ENCODE measurements at places on chromosomes 7 and 10. TPM values are rescaled to one million over a fixed set of nuclear protein-coding genes. Genes with fewer than 3 reads are reported as not detected.
A peak's percentile ranks its signal among the peaks of the same experiment; 100 is the strongest.

GRCh38 chr10:119413471-119414080 lies 128.9 kb downstream of the RGS10 start:
- peak overlapping the region; percentile 82 for H3K27ac ChIP-seq
- no peak overlapping the region for H3K4me3 ChIP-seq
- peak; percentile 86 for DNase-seq
- no peaks in the 10 kb centered on the region for H3K36me3 ChIP-seq
- peaks cover 73% of the 10 kb centered on the region for H3K4me1 ChIP-seq
- no peaks in the 10 kb centered on the region for H3K27me3 ChIP-seq

DNA sequence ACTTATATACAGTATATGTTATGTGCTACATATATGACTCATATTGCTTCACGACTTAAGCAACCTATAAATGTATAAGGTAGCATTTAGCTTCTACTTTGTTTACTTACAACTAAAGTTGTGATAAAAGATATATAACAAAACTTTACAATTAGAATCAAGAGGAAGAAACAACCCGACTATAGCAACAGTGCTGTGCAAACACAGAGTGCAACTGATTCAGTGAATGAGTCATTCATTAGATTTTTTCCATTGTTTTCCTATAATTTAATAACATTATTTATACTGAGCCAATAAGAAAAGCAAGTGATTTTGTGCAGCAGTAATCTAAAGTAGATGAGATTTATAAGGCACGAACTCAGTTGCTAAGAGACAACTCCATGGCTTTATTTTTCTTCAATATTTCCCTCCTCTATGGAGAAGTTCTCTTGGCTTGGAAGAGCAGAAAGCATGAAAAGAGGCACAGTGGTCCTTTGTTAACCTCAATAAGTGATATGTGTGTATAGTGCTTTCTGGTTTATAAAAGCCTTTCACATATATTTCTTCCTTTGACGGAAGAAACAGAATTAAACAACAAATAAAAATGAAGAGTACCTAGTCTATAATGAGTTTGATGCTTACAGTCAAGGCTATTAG lies 19.8 kb downstream of the CEP41 start:
- no peaks in the 10 kb centered on the region for H3K27me3 ChIP-seq
- H3K4me3 ChIP-seq = no peak overlapping the region
- DNase-seq = peak; percentile 88

GRCh38 chr10:69949770-69950169 lies 102.9 kb upstream of the MACROH2A2 start:
- H3K4me1 ChIP-seq = no peaks in the 10 kb centered on the region
- H3K36me3 ChIP-seq = peaks cover 3% of the 10 kb centered on the region
- H3K27me3 ChIP-seq = peaks cover 4% of the 10 kb centered on the region
- no peak overlapping the region for H3K27ac ChIP-seq
- no peak for DNase-seq

- no peak overlapping the region for H3K4me3 ChIP-seq
- no peaks in the 10 kb centered on the region for H3K36me3 ChIP-seq
- peak; percentile 14 for DNase-seq
- H3K27me3 ChIP-seq = no peaks in the 10 kb centered on the region
- peaks cover 6% of the 10 kb centered on the region for H3K4me1 ChIP-seq
Observed at GRCh38 chr7:46864716-46865115, 717.2 kb downstream of the TNS3 start.

DNA sequence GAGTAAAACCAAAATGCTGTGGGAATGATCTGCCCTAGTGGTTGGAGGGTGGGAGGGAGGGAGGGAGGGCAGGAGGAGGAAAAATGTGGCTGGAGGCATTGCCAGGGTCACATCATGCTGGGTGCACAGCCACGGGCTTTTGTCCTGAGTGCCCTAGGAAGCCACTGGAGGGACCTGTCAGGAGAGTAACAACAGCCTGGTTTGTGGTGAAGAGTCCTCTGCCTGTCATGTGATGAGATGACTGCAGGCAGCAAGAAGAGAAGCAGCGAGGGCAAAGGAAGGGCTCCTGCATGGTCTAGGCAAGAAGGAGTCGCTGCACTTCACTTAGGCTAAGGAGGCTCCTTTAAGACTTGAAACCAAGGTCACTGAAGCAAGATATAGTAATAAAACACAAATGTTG lies 65.6 kb downstream of the PKD1L1 start:
- no peak for DNase-seq
- peaks cover 30% of the 10 kb centered on the region for H3K4me1 ChIP-seq
- no peaks in the 10 kb centered on the region for H3K36me3 ChIP-seq
- H3K4me3 ChIP-seq = no peak overlapping the region

- no peaks in the 10 kb centered on the region for H3K4me1 ChIP-seq
- no peak overlapping the region for H3K27ac ChIP-seq
- H3K27me3 ChIP-seq = no peaks in the 10 kb centered on the region
Observed at GRCh38 chr7:40700653-40701421, 566.0 kb downstream of the SUGCT start.

- no peak for DNase-seq
- no peaks in the 10 kb centered on the region for H3K27me3 ChIP-seq
- H3K4me1 ChIP-seq = no peaks in the 10 kb centered on the region
- peaks cover 25% of the 10 kb centered on the region for H3K36me3 ChIP-seq
- no peak overlapping the region for H3K27ac ChIP-seq
Observed at GRCh38 chr7:151491859-151492258, 27.8 kb downstream of the RHEB start.

DNA sequence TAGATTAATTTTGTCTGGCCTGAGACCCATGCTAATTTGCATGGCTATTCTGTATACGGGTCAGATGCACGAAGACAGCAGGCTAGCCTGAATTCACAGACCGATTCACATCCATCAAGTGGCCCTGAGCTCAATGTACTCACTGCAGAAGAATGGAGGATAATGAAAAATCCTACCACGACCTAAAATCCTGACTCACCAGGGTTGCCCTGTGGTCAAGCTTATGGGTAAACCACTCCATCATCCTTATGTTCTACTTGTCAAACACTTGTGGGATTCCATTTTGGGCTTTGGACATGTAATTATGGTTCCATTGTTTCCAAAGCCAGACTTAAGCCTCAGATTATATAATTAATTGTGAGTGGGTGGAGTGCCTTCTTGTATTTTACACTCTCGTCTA lies 110.4 kb upstream of the ZNF438 start:
- H3K36me3 ChIP-seq = no peaks in the 10 kb centered on the region
- DNase-seq = no peak
- no peak overlapping the region for H3K27ac ChIP-seq
- H3K27me3 ChIP-seq = no peaks in the 10 kb centered on the region
- H3K4me3 ChIP-seq = no peak overlapping the region

The PRKCQ gene
- total RNA-seq = 16.5 TPM

The LRRD1 gene
- total RNA-seq = 0.31 TPM

The ENTPD1 gene
- 14.9 TPM for total RNA-seq

The TMEM60 gene
- total RNA-seq = 12.2 TPM

The TSPAN33 gene
- 23.9 TPM for total RNA-seq

All from muscle of leg (tissue), 16 donors.